Stimulated activated CD4-positive, alpha-beta T cell treated with anti-CD3 and anti-CD28 coated beads, TNF-alpha, amount 100 ng/mL, for 24 hours (primary cell): ENCODE measurements at places on chromosomes 3 and 15.

- no peak for DNase-seq
Observed at GRCh38 chr15:53038655-53038941, 248.5 kb upstream of the ONECUT1 start.

DNA sequence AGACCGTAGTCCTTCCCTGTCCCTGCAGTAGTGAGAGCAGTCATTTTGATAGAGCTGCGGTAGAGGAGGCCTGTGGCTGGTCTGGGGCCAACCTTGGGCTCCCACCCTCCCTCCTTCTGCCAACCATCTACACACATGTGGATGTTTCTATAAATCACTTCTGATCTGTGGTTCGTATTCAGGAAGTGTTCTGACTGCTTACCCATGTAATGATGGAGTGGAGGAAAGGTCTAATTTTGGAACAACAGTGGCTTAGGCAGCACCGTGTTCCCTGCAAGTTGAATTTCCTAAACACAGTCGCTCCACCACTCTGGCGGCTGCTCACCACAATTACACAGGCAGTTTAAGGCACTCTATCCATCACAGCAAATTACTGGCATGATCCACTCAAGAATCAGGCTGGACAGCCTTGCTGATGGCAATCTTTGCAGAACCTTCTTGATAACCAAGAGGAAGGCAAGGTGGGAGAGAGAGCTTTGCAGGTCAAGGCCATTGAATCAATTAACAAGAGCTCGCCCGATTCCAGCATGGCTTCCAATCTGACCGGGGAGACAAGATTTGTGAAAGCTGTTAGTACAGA is 104.7 kb upstream of the VEPH1 start:
- no peak for DNase-seq

GRCh38 chr3:105715372-105715771 is 153.4 kb downstream of the CBLB start:
- DNase-seq = no peak

GRCh38 chr3:188516515-188516914 is 362.6 kb downstream of the LPP start:
- no peak for DNase-seq

- no peak for DNase-seq
Observed at GRCh38 chr15:70087708-70088352, 9.9 kb downstream of the TLE3 start.

GRCh38 chr3:37237252-37237651 is 62.9 kb upstream of the LRRFIP2 start:
- DNase-seq = no peak

DNA sequence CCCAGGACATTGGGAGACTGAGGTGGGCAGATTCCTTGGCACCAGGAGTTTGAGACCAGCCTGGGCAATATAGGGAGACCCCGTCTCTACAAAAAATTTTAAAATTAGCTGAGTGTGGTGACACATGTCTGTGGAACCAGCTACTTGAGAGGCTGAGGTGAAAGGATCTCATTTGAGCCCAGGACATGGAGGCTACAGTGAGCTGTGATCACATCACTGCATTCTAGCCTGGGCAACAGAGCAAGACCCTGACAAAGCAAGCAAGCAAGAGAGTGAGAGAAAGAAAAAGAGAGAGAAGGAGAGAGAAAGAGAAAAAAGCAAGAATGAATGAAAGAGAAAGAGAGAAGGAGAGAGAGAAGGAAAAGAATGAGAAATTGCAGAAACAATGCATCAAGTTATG is 52.1 kb upstream of the CSPG5 start:
- no peak for DNase-seq

GRCh38 chr15:50234764-50235163 is 30.8 kb downstream of the HDC start:
- DNase-seq = no peak

- DNase-seq = no peak
Observed at GRCh38 chr3:181728470-181729340, 17.0 kb downstream of the SOX2 start.

DNA sequence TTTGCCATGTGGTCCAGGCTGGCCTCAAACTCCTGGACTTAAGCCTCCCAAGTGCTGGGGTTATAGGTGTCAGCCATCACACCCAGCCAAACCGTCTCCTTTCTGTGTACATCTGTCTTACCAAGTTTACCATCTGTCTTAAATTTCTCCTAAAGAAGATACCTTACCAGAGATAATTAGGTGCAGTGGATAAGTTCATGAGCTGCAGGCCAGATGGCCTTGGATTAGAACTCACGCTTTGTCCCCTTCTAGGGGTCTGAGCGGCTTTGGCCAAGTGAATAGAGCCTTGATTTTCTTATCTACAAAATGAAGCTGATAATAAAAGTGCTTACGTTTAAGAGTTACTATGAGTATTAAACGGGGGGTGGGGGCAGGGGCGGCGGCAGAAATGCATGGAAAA is 103.9 kb downstream of the SUCLG2 start:
- no peak for DNase-seq

GRCh38 chr3:61268644-61269043 is 17.4 kb upstream of the FHIT start:
- DNase-seq = no peak

DNA sequence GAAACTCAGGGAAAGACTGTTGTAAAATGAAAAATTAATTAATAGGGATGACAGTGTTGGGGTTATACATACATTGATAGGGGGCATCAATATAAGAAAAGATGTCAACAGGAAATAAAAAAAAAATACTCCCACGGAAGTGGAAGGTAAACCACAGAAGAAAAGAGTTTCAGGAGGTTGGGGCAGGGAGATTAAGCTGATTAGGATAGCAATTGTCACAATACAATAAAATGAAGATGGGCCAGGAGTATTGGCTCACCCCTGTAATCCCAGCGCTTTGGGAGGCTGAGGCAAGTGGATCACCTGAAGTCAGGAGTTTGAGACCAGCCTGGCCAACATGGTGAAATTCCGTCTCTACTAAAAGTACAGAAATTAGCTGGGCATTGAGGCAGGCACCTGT is 536.1 kb downstream of the AGBL1 start:
- no peak for DNase-seq

- DNase-seq = no peak
Observed at GRCh38 chr15:99454941-99455788, 110.6 kb upstream of the MEF2A start.

- no peak for DNase-seq
Observed at GRCh38 chr15:38714309-38715072, 149.9 kb upstream of the RASGRP1 start.

- DNase-seq = no peak
Observed at GRCh38 chr3:158520433-158520832, 50.6 kb upstream of the MLF1 start.

GRCh38 chr3:45075821-45076625 is 49.9 kb downstream of the CLEC3B start:
- DNase-seq = no peak

- no peak for DNase-seq
Observed at GRCh38 chr3:45043728-45044299, 17.7 kb downstream of the CLEC3B start.

- no peak for DNase-seq
Observed at GRCh38 chr15:37133602-37134001, 33.3 kb upstream of the MEIS2 start.

DNA sequence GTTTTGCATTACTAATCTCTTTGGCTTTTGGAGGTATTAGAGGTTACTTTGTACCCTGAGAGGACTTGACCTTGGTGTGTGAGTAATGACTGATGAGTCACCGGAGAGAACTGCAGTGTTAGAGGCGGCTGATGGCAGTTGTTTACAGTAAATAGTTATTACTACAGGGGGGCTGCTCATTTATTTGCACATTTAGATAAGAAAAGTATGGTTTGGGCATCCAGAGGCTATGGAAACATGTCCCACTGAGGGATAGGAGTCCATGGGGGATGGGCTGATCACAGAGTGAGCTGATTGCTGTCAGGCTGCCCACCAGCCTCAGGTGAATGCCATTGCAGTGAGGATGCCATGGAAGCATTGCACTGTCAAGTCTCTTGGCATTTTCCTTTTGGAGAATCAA is 17.3 kb upstream of the STAC start:
- no peak for DNase-seq

GRCh38 chr15:25329696-25330095 is 109.1 kb downstream of the UBE3A start:
- no peak for DNase-seq

DNA sequence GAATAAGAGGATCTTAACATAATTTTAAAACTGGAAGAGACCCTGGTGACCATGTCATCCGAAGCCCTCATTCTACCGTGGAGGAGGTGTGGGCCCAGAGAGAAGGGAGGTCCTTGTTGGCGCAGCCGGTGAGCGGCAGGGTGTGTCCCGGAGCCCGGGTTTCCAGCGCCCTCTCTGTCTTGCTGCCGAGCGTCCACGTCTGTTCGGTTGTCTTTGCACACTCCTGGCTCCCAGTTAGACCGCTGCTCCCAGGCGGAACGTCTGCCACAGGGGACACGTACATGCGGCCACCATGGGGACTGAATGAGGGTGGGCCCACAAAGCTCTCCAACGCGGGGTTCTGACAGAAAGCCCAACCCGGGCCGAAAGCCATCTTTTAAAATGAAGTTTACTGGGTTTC is 6.6 kb upstream of the MUC4 start:
- DNase-seq = no peak

GRCh38 chr3:70527026-70527425 is 214.6 kb upstream of the MDFIC2 start:
- no peak for DNase-seq

DNA sequence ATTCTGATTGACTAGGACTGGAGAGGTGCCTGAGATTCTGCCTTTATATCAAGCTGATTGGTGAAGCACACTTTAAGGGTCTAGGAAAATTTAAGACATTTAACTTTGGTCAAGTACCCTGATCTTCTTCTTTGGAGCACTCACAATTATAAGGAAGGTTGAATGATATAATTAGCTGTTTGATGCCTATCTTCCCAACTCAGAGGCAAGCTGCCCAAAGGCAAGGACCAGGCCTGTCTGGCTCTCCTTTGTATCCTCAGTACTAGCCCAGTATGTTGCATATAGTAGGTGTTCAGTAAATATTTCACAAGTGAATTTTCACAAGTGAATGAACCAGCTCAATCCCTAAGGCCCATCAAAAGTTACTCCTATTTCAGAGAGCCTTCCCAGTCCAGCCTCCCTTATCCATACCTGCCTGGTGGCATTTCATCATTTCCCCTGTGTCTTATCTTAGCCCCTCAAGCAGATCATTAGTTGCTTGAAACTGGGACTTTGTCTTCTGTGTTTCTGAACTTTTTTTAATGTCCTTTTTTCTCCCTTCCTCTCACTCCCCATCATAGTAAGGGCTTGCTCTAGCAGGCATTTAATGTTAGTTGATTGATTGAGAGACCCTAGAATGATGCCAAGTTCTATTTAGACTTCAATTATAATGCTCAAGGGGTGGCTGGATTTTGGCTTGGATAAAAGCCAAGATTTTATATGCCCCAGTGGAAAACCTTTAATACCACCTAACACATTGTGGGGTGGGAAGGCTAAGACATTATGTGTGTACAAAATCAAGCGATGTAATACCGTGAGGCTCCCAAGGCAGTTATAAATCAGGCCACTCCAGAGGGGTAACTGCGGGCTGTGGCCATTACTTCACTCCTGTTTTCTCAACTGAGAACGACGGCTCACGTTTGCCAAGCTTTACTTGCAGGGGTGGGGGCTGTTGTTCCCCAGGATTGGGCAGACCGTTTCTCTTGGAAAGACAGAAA is 43.2 kb upstream of the BOC start:
- no peak for DNase-seq

DNA sequence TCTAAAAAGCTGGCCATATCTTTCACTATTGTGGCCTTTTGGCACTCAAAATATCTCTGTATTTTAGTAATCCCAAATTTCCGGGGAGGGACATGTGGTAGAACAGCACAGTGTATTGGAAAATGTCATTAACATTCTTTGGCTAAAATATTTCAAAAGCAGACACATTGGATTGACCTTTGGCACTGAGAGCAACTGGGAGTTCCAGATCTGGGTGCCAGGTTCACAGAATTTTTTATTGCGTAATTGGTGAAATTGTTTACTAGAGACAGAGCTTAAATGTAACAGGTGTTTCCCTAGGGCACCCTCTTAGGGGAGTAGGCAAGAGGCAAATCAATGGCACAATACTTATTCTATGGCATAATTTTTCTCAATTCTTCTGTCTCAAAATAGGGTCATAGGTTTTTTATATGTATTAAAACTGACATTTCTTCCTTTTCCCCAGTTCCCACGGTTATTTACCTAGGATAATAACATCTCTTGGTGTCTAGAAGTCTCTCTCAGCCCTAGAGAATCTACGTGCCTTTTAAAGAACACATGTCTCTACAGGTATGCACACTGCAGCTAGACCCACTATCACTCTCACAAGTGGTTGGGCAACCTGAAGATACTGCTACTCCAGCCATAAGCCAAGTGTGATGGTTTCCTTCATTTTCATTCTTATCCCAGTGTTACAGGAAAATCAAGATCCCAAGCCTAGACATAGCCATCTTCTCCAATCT is 10.6 kb downstream of the RBMS3 start:
- no peak for DNase-seq

DNA sequence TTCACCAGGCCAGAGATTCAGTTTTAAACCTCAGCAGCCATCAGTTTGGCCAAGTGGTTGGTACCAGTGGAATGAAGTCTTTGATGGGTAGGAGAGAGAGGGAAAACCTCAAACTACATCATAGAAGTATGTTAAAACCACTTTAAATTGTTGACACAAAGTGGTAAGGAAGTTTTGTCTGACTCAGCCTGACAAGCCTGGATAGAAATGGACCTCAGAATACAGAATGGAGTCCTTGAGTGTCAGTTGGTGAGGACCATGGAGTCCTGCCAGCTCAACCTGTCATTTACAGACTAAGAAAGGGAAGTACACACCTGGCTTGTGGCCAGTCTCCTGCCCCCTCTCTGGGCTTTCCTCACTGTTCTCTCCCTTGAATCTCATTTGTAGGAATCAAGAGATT is 12.1 kb downstream of the EAF1 start:
- DNase-seq = no peak

DNA sequence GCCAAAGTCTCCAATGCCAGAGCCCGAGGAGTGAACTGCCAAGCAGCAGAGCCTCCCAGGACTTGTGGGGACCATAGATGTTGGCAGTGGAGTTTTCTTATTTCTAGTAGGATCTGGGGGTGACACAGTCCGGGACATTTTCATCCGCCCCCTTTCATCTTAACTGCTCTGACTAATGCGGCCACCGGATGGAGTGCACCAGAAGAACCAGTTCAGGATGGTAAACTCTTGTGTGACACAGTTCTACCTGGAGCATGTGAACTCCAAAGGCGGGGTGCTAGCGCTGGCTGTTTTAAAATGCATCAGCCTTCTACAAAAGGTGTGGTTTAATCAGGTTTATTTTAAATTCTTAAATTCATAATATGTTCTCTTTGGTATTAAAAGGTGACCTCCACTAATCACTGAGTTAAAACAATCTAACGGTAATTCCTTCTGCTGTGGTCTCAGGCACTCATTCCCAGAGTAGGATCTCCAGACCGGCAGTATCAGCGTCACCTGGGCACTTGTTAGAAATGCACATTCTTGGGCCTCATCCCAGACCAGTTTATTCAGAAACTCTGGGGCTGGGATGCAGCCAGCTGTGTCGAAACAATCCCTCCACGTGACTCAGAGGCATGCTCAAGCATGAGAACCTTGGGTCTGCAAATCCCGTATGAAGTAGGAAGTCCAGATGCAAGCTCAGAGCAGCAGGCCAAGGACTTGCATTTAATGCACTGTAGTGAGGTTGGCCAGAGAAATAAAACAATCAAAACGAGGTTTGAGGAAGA is 105.5 kb downstream of the GABRB3 start:
- DNase-seq = no peak
